ENCODE measurements at places on chromosomes 6 and 20.

DNA sequence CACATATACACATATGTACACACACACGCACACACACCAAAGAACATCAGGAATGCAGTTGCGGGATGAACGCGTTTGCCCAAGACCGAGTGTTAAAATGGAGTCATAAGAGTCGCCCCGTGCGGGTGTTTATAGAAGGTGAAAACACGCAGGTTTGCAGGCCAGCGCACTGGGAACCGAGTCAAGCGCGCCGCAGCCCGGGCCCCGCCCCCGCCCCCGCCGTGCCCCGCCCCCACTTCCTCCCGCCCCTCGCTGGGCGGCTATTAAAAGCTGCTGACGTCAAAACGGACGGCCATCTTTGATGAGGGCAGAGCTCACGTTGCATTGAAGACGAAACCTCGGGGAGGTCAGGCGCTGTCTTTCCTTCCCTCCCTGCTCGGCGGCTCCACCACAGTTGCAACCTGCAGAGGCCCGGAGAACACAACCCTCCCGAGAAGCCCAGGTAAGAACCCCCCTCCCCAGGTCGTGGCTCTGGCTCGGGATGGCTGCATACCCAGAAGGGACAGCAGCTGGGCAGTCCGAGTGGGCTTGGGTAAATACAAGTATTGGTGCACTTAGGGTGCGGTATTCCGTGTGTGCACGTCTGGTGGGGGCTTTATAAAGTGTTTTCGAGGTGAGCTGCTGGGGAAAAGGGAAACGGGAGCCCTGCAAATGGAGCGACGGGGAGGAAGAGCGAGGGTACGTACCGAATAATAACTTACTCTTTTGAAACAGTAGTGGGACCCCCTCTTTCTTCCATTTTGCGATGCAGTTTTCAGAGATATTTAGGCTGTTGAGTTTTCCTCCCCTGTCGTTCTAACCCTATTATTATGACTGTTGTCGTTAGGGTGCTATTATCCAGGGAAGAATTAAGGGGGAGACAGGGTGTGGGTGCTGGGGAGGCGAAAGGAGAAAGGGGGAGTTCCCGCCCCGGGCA is at the start of gene SNAP25:
SNAP25 (plus strand) TSS at position 295 of the 916 bp plus-strand sequence. CDS start 56,662 bp downstream, outside the sequence.
- DNase-seq, result peak; percentile 85

DNA sequence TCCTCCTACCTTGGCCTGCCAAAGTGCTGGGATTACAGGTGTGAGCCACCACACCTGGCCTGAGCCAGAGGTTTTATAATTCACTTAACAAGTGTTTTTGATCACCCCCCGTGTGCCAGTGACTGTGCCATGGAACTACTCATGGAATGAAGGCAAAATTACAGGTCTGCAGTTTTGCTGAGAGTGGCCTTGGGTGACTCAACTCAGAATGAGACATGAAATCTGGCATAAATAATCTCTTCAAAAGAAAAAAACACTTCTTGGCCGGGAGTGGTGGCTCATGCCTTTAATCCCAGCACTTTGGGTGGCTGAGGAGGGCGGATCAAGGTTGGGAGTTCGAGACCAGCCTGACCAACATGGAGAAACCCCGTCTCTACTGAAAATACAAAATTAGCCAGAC is 166.9 kb upstream of the SALL4 start:
- no peak for DNase-seq

- no peak for DNase-seq
These were observed 41.0 kb downstream of the GFOD1 start for GRCh38 chr6:13446381-13446780.

- DNase-seq, result no peak
These were observed 17.7 kb downstream of the GFOD1 start for GRCh38 chr6:13469693-13470092.

DNA sequence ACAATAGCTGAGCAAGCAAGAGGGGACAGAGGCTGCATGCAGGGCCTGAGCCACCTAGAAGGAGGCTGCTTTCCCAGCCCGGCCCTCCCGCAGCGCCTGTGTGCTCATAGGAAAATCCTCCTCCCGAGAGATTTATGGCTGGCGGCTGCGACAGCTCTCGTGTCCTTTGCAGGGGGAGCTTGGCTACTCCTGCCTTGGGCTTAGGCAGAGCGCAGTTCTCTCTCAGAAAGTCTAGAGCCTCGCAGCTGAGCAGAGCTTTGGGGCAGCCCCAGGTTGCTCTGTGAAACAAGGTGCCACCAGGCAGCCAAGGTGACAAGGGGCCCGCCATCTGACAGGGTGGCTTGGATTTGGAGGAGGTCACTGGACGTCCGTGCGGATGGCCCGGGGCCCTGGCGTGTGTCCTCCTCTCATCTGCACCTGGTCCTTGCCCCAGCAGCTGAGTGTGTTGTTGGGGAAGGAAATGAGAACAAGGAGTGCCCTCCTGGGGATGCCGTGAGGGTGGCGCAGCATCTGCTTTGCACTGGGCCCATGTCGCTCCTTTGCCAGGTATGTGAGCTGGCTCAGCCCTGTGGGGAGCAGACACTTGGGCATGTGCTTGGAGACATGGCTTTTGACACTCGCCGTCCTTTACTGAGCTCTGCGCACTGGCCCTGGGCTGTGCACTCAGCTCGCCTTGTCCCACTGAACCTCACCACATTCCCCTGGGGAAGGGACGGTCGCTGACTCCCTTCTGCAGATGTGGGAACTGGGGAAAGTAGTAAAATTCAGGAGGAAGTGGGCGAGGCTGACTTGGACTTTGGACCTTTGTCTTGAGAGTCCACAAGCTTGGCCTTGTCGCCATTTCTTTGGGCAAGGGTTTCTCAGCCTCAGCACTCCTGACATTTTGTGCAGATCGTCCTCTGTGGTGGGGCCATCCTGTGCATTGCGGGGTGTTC is 41.9 kb downstream of the EDN3 start:
- DNase-seq, result no peak

DNA sequence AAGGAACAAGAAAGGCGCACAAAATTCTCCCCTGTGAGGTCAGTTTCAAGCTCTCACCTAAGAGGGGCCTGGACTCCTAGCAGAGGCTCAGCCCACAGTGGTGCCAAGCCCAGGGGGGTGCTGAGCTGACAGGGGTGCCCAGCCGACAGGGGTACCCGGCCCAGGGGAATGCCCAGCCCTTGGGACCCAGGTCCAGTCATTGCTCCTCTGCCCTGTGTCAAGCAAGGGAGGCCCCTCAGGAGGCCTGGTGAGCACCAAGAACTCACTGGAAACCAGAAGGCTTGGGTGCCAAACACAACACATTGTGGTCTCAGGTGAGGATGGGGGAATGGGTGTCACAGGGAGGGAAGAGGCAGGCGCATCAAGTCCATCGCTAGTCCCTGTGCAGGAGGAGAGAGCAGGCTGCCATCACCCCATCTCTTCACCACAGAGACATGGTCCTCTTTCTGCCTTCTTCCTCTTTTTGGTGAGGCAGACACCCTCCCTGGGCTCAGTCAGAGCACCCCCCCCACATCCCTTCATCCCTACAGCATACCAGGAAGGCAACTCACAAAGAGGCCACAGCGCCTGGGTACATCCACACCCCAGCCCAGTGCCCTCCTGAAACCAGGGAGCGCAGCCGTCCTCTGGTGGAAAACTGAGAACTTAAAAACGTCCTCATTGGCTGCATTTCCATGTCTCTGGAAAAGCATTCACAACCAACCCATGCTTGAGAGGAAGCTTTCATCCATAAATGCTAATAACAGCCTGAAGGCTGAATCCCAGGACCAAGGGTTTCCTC is 111.3 kb downstream of the BANF2 start:
- no peak for DNase-seq

GRCh38 chr6:118141211-118141610 is 234.1 kb downstream of the SLC35F1 start:
- DNase-seq, result no peak

GRCh38 chr6:143279385-143279784 is 171.1 kb downstream of the ADAT2 start:
- peak; percentile 2 for DNase-seq

DNA sequence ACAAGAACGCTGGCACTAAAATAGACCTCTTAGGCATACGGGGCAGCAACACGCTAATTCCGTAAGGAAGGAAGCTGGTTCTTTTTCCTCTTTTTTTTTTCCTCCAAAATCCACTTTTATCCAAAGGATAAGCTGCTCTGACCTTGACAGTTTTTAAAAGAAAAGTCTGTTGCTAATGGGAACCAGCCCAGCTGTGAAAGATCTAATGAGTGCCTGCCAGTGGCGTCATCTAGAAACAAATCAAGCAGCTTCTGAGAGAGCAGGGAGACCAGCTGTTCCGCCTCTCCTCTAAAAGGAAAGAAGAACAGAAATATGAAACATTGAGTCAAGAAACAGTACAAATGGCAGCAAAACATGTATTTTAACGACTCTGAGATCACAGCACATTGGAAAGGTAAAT is 78.6 kb downstream of the FAXC start:
- DNase-seq, result no peak

- DNase-seq, result no peak
These were observed 266.0 kb downstream of the ALDH8A1 start for GRCh38 chr6:134683783-134684422.

Data from ACHN (cell line).